ENCODE measurements at places on chromosomes 7 and 10.

DNA sequence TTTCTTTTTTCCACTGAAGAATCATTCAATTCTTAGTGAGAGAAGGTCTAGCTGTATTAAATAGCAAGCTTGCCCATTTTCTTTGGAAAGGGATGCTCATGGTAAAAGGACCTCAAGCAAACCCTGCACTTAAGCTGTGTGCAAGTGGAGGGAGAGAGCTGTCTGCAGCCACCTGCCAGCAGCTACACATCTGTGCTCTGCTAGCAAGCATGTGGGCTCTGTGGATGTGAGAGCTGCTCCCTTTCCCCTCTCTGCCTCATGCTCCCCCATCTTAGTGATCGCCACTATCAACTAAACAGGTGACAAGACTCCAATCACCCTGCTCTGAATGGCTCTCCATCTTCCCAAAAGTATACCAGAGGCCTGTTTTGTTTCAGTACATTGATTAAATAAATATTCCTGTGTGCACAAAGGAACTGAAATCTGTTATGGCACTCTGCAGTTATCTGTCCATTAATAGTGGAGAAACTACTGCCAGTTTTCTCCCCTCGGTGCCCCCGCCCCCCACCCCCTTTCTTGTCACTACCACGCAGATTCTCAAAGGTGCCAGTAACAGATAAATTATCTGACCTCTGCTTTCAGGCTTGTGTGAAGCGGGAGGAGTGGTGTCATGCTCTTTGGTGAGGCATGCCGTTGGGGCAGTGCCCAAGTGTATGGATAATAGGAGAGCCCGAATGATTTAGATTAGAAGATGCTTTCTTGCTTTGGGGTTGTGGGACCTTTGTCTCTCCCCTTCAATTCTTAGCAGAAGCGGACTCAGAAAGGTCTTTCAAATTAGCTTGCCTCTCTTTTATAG lies 26.4 kb downstream of the AUTS2 start:
- DNase-seq, result no peak

- DNase-seq, result no peak
Measured at GRCh38 chr7:41169317-41169716, 533.6 kb downstream of the INHBA start.

- DNase-seq, result no peak
Measured at GRCh38 chr7:65342723-65343629, 30.7 kb upstream of the ZNF92 start.

DNA sequence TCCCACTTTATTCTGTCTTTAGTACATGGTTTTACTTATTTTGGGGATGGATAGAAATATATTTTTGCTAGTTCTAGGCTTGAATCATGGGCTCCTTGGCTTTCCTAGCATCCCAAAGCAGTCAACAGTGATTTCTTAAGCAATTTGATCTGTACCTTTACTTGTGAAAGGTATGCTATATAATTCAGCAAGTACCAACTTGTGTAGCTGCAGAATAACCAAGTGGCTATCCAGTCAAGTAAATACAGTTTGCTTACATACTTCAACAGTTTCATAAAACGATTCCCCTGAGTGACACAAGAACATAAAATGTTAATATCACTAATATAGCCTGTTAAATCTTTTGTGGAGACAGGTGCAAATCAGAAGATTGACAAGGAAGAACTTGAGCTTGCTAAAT lies 67.2 kb downstream of the PODXL start:
- DNase-seq, result no peak

GRCh38 chr10:70175516-70175915 lies 5.2 kb upstream of the SAR1A start:
- DNase-seq, result no peak

GRCh38 chr10:106520698-106521097 lies 643.8 kb downstream of the SORCS1 start:
- no peak for DNase-seq

DNA sequence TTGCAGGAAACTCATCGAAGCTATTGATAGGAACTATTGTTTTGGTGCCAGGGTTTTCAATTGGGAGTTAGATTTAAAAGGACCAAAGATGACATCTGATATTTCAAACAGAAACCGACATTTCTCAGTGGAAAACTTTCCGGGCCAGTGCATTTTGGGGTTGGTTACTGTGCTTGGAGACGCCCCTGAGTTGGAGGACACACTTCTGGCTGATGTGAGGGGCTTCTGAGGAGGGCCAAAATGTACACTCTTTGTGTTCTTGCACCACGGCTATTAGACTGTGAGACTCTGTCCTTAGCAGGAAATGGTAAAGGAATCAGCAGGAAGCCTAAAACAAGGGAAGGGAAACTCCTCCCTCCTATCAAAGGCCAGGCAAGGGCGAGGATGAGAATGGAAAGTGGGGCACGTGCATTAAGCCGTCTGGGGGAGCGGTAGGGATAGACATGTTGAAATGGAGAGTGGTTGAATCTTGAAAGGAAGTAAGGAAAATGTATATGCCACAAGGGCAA lies 1.8 kb upstream of the SRGN start:
- peak; percentile 65 for DNase-seq

DNA sequence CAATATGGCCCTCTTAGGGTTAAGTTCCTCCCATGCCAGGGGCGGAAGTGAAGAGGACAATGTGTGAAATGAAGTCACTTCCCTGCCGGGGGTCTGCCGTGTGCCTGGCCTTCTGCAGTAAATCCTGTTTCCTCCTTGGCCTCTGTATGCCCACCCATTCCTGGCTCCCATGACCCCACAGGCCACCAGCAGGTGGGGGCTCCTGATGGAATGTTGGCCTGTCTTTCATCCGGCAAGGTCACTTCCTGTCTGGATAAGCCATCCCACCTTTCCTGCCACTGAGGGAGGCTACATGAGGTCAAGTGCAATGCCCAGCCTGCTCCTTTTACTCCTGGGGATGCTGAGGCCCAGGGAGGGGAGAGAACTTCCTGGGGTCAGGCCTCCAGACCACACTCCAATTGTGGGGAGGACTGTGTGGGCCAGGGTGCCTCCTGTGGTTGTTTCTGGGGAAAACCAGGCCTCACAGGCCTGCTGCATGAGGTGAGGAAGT lies 22.3 kb downstream of the PALD1 start:
- no peak for DNase-seq

- DNase-seq, result no peak
Measured at GRCh38 chr10:7007600-7008190, 403.1 kb downstream of the SFMBT2 start.

DNA sequence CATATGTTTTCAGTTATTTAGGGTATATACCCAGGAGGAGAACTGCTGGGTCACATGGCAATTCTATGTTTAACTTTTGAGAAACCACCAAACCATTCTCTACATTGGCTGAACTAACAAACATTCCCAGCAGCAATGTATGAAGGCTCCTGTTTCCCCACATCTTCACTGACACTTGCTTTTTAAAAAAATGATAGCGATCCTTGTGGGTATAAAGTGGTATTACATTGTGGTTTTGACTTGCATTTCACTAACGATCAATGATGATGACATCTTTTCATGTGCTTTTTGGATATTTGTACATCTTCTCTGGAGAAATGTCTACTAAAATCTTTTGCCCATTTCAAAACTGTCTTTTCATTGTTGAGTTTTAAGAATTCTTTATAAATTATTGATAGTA lies 51.2 kb upstream of the ANAPC16 start:
- DNase-seq, result peak; percentile 46

- DNase-seq, result no peak
Measured at GRCh38 chr7:49639068-49639593, 134.3 kb upstream of the VWC2 start.

DNA sequence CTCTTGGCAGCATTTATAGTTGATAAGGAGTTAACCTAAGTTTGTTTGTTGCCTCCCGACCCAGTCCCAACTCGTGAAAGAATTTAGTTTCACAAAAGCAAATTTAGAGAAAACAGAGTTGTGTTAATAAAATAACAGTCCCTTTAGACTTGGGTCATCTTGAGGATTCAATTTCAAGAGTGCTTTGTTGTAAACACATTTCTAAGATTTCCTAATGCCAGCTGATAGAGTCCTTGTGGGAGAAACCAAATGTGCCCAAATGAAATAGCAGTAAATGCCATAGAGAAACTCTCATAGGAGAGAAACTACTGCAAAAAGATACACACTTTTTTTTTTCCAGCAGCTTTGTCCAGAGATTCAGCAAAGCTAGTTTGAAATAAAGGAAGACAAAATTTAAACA lies 211.3 kb upstream of the BMPER start:
- no peak for DNase-seq

DNA sequence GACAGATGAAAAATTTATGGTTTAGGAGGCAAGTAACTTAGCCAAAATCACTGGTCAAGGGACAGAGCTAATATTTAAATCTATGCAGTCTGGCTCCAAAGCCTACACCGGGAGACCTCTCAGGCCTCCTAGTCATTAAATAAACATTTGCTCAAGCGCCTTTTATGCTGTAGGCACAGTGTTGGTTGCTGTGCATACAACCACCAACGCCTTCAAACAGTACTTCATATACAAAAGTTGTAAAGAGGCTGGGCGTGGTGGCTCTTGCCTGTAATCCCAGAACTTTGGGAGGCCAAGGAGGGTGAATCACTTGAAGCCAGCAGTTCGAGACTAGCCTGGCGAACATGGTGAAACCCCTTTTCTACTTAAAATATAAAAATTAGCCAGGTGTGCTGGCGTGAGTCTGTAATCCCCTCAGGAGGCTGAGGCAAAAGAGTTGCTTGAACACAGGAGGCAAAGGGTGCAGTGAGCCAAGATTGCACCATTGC lies 159.8 kb downstream of the MAGI2 start:
- DNase-seq, result no peak

- no peak for DNase-seq
Measured at GRCh38 chr7:27239387-27240014, 3.1 kb upstream of the EVX1 start.

- no peak for DNase-seq
Measured at GRCh38 chr7:28868712-28869111, 89.4 kb downstream of the TRIL start.
